ENCODE measurements at places on chromosomes 1 and 21.

DNA sequence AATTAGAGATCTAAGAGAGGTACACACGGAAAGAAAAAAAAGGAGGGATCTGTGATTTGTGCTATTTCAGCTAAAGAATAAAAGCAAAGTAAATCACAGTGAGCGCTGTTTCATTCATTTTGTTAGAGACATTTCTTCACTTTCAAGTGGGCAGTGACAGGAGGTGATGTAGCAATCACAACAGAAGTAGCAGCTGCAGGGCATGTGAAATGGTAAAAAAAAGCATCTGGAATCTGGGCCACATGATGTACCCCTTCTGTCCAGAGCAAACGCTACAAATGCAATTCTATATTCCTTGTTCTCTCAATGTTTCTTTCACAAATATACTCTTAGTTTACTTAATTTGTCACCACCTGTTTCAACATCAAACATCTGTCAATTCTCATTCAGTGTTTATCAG is 786.5 kb downstream of the LRRIQ3 start:
- no peak for DNase-seq

DNA sequence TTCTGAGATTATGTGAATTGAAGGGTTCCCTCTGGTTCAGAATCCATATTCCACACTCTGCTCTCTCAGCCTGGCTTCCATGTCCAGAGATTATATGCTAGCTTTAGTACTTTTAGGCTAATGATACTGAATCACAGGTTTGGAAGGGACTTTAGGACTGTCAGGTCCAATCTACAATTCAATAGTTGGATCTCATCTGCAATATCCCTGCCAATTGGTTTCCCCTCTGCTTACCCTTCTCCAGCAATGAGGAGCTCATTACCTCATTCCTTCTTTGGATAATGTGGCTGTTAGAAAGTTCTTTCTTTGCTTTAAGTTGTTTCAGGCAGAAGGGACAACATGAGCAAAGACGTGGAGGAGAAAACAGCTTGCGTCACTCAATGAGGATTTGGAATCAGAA is 245.3 kb downstream of the PLPP3 start:
- DNase-seq: no peak

DNA sequence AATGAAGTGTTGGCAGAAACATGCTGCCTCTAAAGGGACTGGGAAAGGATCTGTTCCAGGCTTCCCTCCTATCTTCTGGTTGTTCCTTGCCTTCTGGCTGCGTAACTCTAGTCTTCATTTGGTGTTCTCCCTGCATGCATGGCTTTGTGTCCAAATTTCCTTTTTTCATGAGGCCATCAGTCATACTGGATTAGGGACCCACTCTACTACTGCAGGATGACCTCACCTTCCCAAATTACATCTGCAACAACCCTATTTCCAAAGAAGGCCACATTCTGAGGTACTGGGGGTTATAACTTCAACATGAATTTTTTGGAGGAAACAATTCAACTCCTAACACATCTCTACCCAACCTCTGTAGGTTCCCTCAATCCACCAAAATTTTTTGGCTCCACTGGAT is 26.3 kb downstream of the MR1 start:
- DNase-seq: no peak

GRCh38 chr1:12343823-12344487 is 114.1 kb downstream of the VPS13D start:
- DNase-seq: no peak

- no peak for DNase-seq
These were observed 46.5 kb downstream of the ELK4 start for GRCh38 chr1:205585169-205585834.

DNA sequence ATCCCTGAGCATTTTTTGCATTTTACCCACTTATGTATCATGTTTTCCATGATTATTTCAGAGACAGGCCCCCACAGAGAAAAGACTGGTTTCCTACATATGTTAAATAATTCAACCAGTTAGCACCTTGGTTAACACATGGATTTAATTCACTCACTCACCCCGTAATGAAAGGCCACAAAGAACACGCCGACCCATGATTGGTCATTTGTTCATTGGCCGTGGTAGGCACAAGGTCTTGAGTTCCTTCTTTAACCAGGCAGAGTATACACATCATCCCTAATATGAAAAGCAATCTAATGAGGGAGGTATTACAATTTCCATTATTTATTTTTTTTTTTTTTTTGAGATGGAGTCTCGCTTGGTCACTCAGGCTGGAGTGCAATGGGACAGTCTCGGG is 50.6 kb downstream of the RPS6KA1 start:
- DNase-seq: no peak

DNA sequence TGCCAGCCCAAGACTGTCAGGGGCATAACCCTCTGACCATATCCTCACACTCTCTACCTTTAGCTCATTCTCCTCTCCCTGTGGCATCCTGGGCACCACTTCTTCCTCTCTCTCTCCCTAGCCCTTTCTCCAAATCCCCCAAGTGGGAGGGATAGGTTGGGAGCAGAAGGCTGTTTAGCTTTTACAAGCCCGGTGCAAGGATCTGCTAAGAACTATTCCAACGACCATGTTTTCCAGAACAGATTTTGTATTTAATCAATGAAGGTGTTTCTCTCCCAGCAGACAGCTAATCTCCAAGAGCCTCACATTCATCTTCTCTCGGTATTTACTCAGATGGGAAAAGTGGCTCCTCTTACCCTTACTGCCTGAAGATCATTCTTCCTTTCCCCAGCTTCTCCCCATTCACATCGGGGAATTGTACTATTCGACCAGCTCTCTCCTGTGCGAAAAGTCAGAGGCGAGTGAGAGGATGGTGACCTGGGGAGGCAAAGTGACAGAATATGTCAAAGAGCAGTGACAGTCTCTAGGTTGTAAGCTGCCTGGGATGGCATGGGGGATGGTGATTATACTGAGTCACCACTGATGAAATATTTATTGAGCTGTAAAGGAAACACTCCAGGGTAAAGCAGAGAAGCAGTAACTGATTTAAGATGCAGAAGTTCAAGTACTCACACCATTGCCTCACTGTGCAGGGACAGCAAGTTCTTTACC is 47.0 kb upstream of the RBM15 start:
- no peak for DNase-seq

DNA sequence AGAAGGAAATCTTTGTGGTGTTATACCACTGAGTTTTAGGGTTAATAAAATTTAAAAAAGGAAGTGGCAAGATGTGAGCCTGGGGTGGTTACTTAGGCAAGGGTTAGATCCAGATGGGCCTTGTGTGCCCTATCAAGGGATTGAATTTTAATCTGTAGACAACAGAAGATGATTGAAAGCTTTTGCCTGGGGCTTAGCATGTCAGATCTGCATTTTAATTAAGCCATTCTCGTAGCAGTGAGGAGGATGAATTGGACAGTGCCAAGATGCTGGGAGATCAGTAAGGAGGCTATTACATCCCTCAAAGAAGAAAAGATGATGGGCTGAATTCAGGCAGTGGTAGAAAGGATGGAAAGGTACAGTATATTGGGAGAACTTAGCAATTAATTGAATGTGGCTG is 42.3 kb downstream of the HMGB4 start:
- no peak for DNase-seq

DNA sequence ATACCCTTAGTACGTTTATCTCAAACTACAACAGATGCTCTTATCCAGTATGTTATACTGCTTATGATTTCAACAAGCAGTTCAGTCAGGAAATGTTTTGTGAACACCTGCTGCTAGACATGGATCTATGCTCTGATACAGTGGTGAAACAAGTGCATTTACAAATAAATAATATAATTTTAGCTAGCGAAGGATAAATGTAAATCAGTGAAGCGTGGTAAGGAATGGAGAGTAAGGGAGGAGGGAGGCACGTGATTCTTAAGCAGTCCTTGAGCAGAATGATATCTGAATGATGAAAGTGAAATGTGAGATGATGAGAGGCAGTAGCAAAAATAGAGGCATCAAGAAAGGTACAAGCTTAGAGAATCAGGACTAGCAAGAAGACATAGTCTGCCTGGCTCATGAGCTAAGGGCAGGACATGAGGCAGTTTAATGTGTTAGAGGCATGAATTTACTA is 6.3 kb downstream of the TSNAX start:
- DNase-seq: no peak

GRCh38 chr1:241972703-241973369 is 15.3 kb downstream of the BECN2 start:
- DNase-seq: no peak

Data from occipital lobe (tissue), 3 donors.